Panc1 (cell line): ENCODE measurements at places on chromosomes 5 and 9.
A peak's percentile ranks its signal among the peaks of the same experiment; 100 is the strongest.

DNA sequence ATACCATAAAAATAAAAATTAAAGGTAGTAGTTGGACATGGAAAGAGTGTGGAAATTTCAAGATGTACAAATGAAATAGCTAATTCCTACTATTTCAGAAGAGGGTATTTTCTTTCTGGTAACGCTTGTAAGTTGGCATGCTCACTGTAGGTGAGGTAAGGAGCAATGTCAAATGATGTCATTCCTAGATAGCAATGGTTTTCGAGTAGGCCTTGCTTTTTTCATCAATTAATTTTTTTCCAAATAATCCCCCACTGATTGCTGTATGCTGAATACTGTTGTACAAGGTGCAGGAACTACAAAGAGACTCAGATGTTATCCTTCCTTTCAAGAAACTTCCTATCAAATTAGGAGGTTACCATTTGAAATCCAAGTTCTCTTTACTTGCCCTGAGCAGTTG is 928 bp upstream of the SELENOP start:
- DNase-seq: no peak

- DNase-seq: no peak
Measured at GRCh38 chr5:131672776-131673175, 37.7 kb upstream of the RAPGEF6 start.

- DNase-seq: no peak
Measured at GRCh38 chr9:2955575-2955974, 111.7 kb upstream of the PUM3 start.

DNA sequence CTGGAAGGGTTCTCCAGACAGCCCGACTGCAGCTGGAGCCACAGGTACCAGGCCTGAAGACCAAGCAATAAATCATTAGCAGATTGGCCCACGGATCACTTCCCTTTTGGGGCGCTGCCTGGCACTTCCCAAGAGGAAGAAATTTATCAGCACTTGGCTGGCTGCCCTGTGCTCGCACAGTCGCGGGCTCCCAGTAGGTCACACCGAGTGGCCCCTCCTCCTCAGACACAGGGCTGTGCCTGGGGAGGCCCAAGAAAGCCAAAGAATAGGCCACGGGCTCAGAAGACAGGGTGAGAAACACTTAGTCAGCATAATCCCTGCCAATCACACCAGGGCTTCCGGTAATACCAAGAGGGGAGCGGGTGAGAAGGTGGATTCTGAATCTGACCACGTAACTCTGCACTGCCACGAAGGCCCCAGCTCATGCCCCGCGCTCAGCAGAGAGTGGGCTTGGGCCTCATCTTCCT is 115.7 kb upstream of the MSX2 start:
- no peak for DNase-seq

- DNase-seq: no peak
Measured at GRCh38 chr5:74517700-74518099, 122.8 kb downstream of the ENC1 start.

- no peak for DNase-seq
Measured at GRCh38 chr5:175309218-175309810, 134.7 kb downstream of the DRD1 start.

GRCh38 chr5:35477911-35478310 is 139.8 kb upstream of the SPEF2 start:
- no peak for DNase-seq

DNA sequence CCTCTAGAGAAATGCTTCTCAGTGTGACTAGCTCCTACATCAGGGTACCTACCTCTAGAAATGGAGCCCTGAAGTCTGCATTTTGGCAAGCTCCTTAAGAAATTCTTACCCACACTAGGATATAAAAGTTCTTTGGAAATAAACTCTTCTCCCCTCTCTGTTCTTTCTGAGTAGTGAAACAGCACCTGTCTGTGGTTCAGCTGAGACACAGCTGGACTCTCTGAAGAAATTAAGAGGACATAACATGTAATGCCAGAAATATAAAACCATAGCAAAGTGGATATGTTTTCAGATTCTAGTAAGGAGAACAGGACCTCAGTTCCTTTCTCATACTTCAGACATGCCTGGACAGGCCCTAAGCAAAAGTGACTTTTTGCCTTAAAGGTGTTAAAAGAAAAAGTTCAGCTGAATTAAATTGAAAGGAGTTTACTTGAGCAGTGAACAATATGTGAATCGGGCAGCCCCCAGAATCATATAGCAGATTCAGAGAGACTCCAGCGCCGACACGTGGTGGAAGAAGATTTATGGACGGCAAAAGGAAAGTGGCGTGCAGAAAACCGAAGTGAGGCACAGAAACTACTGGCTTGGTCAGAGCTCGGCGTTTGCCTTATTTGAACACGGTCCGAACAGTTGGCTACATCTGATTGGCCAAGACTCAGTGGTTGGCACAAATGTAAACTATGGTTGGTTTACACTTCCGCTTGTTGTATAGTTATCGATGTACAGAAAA is 64.5 kb downstream of the PRKACG start:
- DNase-seq: peak; percentile 1

- no peak for DNase-seq
Measured at GRCh38 chr9:138076650-138077009, 199.0 kb downstream of the CACNA1B start.

GRCh38 chr9:119938871-119939270 is 569.6 kb upstream of the BRINP1 start:
- DNase-seq: no peak

DNA sequence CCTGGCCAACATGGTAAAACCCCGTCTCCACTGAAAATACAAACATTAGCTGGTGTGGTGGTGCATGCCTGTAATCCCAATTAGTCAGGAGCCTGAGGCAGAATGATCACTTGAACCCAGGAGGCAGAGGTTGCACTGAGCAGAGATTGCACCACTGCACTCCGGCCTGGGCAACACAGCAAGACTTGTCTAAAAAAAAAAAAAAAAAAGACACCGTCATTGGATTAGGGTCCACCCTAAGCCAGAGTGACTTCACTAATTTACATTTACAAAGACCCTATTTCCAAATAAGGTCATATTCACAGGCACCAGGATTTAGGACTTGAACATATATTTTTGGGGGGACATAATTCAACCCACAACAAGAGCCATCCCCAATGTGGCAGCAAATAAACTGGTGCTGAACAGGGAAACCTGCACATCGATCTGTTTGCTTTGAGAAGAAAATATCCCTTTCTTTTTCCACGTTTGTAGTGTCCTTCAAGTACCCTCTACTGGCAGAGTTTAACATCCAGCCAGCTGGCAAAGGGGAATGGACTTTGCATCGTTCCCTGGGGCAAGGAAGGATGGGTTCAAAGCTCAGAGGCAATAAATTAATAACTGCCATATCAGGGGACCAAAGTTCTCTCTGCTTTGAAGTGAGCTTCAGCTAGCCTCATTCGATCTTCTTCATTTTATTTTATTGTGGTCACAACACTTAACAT is 3.7 kb upstream of the DNAJC25 start:
- no peak for DNase-seq

GRCh38 chr5:91178461-91178860 is 204.7 kb downstream of the ARRDC3 start:
- no peak for DNase-seq

DNA sequence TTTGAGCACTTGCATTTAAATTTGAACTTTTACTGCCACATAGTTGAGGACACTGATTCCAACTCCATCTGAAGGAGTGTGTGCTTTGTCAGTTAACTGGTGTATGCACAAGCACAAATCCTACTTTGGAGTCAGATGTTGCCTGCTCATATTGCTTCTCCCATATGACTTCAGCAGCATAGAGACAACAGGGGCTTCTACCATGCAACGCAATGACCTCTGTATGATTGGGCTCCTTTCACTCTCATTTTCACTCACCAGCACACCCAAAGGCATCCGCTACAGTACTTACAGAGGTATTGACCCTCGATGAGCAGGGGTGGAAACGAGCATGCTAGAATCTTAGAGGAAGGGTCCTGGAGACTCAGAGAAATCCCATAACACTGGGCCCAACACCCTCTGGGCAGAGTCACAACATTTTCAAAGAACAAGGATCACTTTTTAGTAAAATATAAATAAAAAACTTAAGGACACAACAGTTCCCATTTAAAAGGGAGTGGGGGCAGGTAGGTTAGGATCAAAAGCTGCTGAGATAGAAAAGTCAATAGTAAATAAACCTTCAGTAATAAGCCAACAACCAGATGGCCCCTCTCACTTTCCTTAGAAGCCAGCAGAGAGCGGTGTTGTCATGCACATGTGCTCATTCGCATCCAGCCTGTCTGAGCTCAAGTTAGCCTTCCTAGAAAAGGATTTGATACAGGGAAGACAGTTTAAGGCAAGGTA is 203.8 kb downstream of the SNCAIP start:
- peak; percentile 45 for DNase-seq

GRCh38 chr9:14310311-14310710 is 3.6 kb downstream of the NFIB start:
- no peak for DNase-seq

DNA sequence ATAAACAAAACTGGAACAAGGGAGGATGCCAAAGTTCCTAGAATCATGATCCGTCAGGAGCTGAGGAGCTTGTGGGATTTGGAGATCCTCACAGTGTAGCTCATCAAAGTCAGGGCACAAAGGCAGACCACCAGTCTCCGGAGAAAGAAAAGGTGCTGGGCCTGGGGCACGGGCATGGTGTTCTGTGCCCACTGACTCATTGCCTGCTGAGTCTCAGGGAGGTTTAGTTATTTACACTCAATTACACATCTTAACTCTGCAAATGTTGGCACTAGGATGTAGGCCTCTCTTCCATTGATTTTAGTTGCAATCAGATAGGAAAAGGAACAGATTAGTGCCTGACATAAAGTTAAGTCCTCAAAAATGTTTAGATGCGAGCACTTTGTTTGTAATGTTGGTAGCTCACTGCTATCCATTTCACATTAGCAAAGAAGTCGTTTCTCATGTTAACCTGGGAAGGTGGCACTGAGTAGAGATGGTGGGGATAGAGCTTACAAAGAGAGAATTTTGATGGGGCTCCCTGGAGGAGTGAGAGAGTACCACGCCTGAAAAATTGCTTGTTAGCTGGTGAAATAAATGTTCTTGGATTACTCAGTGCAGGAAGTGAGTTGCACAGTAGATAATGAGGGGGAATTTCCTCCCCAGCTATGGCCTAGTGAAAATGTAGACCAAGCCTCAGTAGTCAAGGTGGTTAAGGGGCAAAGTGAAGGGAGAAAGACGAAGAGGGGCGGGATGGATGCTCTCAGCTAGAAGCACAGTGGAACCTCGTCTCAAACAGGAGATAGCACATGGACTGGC is 109.5 kb upstream of the CD180 start:
- no peak for DNase-seq

- no peak for DNase-seq
Measured at GRCh38 chr5:53820802-53821171, 260.3 kb downstream of the NDUFS4 start.

DNA sequence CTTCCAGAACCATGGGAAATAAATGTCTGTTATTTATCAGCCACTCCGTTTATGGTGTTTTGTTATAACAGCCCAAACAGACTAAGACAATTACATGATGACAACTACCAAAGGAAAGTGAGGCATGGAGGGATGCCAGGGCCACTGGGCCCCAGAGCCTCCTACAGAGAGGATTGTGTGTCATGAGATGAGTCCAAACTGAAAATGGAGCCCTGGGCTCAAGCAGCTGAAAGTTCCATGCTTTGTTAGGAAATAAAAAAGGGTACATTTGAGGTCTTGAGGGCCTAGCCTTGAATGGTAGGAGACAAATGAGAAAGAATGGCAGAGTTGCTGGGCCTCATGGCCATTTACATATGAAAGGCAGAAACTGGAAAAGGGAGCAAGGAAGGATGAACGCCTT is 586.5 kb downstream of the CETN3 start:
- no peak for DNase-seq

DNA sequence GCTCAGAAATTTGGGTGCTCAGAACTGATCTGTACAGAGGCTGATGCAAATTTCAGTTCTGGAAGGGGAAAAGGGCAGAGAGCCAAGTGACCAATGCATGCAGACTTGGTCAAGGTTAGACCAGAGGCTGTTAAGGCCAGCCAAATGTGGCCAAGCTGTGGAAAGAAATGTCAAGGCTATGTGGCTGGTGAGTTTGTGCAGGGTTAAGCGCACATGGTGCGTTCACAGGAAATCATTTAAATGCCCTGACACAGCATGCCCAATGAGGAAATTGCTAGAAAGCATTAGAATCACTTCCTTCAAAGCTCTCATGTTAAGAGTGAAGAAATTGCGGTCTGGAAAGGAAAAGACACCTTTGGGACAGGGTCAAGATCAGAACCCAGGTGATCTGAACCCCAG is 58.0 kb downstream of the PTPN3 start:
- no peak for DNase-seq

GRCh38 chr9:86202338-86202882 is 57.0 kb downstream of the C9orf153 start:
- DNase-seq: peak; percentile 22

- no peak for DNase-seq
Measured at GRCh38 chr5:137960141-137960540, 70.9 kb downstream of the PKD2L2 start.

DNA sequence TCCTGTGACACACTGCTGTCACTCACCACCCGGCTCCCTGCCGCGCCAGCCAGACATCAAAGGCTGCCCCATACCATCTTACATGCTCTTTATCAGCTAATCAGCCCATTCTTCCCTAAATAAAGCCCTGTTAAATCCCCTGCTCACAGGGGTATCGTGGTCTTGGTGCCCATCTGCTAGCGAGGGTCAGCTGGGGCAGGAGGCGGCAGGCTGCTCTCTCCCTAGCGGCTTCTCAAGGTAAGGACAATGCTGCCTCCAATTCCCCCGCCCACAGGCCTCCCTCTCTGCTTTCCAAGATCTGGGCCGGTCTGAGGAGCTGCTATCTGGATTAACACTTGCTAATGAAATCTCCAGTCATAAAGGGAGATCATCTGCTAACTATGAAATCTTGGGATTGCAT is 26.8 kb downstream of the BARHL1 start:
- no peak for DNase-seq

DNA sequence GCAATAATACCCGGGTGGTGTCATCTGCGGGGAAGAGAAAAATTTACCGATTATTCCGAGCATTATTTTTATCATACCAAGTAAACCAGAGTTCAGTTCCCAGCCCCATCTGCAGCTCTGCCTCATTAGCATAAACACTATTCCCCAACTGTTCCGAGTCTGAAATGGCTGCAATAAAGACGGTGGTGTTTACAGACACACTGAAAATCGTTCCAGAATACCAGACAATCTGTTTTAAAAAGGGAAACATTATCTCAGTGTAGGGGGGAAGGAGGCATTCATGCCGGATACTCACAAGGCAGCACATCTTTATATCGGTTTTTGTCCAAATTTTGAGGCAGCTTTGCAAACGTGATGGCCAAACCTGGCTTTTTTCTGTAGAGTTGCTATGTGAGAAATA is 70.3 kb upstream of the EPB41L4B start:
- no peak for DNase-seq

DNA sequence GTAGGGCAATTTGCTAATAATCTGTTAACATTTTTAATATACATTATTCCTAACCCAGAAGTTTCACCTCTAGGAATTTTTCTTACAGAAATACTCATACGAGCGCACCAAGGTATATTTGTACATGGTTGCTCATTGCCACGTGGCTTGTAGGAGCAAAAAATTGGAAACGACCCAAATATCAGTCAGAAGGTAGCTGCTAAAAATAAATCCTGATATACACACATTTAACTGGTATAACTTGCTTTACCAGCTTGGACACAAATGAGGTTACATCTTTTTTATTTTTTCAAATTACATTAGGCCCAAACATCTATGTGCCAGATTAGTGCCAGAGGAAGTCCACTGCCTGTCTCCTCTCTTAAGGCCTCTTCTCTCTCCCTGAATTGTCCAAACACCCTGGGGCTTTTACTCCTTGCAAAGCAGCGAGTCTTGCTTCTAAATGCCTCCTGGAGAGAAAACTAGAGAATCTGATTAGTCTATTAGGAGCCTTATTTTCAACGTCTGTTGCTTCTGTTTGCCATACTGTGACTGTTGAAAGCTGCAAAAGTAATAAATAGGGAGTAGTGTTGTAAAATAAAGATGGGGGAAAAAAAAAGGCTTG is 92.0 kb upstream of the SSBP2 start:
- no peak for DNase-seq
